SHP77 (cell line): ENCODE measurements at places on chromosomes 12 and 14.

DNA sequence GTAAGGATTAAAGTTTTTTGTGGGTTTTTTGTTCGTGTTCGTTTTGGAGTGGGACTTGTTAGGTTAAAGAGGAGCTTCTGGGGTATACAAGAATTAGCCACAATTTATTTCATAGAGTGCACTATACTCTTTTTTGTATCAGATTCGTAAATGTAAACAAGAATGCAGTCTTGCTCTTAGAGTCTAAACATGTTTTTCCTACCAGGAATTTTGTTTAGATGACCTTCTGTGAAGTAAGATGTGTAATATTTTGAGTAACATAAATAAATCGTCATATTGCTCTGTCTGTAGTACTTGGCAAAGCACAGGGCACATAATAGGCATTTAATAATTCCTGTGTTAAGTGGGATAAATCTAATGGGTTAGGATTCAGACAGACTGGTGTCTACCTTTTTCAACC lies 9.6 kb downstream of the CNOT2 start:
- DNase-seq, result no peak

DNA sequence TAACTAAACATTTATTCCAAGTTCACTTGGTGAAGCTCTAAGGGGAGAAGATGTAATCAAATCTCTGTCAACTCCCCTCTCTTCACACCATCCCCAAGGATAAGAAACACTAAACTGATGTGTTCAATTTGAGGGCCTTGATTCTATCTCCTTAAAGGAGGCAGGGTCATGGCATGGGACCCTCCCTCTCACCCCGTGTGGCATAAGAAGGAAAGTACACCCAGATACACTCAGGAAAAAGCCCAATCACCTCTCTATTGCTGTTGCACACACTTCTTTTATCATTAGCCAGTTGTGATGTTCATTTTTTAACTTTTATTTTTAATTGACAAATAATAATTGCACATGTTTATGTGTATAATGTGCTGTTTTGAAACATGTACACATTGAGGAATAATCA lies 35.1 kb downstream of the WASHC3 start:
- DNase-seq, result no peak

- DNase-seq, result peak; percentile 11
These were observed 177.0 kb upstream of the PRMT8 start for GRCh38 chr12:3313675-3314663.

GRCh38 chr12:5904441-5904840 lies 40.6 kb downstream of the ANO2 start:
- DNase-seq, result no peak

DNA sequence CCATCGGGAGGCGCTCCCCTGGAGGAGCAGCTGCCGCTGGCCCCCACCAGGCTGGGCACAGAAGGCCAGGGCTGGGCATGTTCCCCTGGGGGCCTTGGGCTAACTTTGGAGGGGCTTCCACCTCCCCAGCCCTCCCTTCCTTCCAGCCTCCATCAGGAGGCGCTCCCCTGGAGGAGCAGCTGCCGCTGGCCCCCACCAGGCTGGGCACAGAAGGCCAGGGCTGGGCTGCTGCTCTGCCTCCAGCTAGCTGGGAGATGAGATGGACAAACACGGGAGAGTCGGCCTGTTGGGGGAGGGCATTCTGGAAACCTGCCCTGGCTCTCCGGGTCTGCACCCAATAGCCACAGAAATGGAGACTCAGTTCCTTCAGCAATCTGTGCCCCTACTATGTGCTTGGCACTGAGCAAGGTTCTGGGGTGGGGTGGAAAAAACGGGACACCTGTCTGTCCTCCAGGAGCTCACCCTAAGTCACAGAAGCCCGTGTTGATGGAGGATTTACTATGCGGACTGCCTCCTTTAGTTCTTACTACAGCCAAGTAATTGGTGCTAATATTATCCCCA lies 39.0 kb upstream of the CORO1C start:
- peak; percentile 25 for DNase-seq

DNA sequence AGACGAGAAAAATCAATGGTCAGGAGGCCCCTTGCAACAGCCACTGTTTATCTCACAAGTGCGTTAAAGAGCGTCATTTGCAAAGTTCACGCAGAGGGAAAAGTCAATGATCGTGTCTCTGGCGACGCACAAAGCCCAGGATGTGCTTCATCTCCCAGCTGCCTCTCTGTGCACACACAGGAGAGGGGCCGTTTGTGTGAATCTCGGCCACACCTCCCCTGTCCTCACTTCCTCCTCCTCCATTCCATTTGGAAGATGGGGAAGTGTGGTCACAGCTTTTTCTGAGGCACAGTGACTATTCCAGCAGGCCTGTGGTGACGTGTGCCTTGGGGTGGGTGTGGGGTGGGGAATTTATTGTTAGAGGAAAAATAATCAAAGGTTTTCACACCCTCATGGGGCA lies 90.4 kb downstream of the RBM19 start:
- peak; percentile 91 for DNase-seq

DNA sequence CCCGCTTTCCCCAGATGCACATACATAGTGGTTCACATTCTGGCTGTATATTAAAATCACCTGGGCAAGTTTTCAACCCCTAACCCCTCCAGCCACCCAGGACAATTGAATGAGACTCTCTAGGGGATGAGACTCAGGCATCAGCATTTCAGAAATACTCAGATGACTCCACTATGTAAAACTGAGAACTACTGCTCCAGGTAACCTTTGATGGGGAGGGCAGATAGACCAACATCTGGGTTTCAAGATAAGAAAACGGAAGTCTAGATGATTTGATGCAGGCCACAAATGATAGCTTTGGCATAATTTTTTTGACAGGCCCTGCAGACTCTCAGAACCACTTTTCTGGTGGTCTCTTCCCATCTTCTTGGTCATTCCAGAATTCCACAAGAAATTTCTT lies 341.1 kb downstream of the EMP1 start:
- DNase-seq, result no peak

GRCh38 chr12:46956451-46957035 lies 122.9 kb upstream of the PCED1B start:
- no peak for DNase-seq

DNA sequence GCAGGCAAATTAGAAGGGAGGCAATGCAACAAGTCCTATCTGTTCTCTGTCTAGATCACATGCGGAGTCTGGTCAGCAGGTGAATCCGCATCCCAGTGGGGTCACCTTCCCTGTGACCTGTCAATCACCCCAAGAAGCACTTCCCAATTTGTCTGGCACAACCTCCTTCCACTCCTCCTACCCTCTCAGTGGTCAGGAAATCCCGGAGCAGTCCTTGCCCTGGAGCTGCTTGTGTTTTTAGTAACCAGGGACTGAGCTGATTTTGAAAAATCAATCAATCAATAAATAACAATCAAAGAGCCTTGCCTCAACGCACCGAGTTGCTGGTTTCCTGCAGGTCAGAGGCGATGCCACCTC lies 572 bp upstream of the ACSS3 start:
- no peak for DNase-seq

- peak; percentile 72 for DNase-seq
These were observed 9.3 kb upstream of the ESR2 start for GRCh38 chr14:64303471-64303917.
